Esophagus muscularis mucosa (tissue), 4 donors: ENCODE measurements at places on chromosomes 12 and 14.

GRCh38 chr14:86798330-86798729, 1194.7 kb downstream of the GALC start:
- DNase-seq: no peak

GRCh38 chr14:63493246-63493645, 49.9 kb downstream of the PPP2R5E start:
- no peak for DNase-seq

DNA sequence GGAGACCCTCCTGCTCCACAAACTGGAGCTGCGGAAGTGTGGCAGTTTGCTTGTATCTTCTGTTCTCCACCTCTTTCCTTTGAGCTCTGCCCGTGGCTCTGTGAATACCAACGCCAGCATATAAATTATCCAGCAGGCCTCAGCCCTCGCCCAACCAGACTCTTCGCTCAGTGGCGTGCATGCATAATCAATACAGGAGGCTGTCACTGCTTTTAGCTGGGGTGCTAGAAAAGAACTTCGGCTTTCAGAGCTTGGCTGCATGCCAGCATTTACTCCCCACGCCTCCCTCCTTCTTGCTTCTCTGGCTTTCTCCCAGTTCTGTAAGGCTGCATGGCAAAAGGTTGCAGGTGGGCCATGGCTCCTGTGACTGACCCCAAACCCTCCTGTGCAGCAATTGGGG, 26.9 kb downstream of the NRXN3 start:
- DNase-seq: no peak

DNA sequence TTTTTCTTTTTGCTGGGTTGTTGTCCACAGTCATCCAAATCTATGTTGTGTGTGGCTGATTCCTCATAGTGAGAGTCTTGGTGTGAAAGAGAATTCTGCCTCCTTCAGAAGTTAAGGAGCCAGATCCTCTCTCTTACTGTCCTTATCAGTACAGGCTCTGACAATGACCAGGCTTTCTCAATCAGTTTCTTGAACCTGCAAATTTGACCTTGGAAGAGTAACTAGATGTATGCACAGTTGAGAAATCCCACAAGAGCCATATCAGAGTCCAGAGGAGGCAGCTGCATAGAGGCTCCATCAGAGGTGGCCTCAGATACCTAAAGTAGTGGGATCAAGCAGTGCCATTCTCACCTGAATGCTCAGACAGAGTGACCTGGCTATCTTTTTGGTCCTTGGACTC, 5.5 kb upstream of the GALC start:
- no peak for DNase-seq
